ENCODE measurements at places on chromosomes 2 and 18. TPM values are rescaled to one million over a fixed set of nuclear protein-coding genes. Genes with fewer than 3 reads are reported as not detected.

Gene GAREM2
- polyA plus RNA-seq, result 5.4 TPM

Gene MEP1B
- polyA plus RNA-seq, result 0.11 TPM

Gene NTSR2
- not detected for polyA plus RNA-seq

Gene ASB18
- 7.0 TPM for polyA plus RNA-seq

Gene THADA
- 18.1 TPM for polyA plus RNA-seq

Gene CLEC4F
- 0.86 TPM for polyA plus RNA-seq

Gene DSG4
- not detected for polyA plus RNA-seq

Gene ACKR3
- 29.4 TPM for polyA plus RNA-seq

Gene CSRNP3
- polyA plus RNA-seq, result 6.3 TPM

Gene FNDC4
- 8.2 TPM for polyA plus RNA-seq

- no peak for DNase-seq
Measured at GRCh38 chr2:217479566-217479965, 523.2 kb downstream of the TNS1 start.

DNA sequence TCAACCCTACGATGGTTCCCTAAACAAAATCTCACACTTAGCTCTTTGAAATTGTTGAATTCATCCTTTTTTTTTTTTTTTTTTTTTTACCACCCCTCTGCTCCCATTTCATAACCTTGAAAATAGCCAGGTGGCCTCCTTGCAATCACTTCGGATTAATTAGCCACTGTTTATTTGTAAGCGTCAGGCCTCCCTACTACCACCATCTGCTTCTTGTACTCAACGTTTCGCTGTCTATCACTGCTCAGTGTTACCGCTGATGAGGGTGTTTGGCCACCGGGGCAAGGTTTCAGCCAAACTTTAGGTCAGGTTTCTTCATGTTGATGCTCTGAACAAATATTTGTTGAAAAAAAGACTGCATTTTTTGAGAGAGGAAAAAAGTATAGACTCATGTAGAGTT is 183.2 kb downstream of the EPHA4 start:
- no peak for DNase-seq

DNA sequence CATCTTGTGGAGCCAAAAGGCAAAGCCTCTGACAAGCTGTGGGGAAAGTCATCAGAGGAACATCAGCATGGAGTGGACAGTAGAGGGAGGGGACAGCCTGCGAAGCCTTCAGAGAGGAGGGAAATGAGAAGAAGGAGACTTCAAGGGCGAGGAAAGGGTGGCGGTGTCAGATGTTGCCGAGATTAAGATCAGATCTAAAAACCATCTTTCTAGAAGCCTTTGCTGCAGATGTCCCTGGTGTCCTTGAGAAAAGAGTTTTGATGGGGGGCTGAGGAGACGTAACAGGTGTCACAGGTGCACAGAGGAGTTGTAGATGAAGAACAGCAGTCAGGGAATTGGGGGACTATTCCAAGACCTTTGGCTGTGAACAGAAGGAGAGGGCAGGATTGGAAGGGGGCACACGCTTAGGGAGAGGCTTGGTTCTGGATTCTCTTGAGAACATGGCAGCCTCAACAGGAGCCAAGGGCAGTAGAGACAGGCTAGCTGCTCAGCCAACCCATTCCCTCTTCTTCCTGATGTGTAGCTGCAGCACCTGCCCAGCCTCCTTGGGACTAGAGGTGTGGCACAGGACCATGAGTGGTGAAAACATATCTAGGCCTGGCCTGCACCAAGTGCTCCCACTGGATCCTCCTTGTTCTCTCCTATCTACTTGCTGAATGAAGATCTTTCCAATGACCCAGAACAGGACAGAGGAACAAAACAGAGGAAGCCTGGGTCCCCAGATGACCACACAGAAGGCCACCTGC is 22.7 kb upstream of the NCL start:
- no peak for DNase-seq

GRCh38 chr2:98458667-98459380 is 14.2 kb downstream of the INPP4A start:
- no peak for DNase-seq

DNA sequence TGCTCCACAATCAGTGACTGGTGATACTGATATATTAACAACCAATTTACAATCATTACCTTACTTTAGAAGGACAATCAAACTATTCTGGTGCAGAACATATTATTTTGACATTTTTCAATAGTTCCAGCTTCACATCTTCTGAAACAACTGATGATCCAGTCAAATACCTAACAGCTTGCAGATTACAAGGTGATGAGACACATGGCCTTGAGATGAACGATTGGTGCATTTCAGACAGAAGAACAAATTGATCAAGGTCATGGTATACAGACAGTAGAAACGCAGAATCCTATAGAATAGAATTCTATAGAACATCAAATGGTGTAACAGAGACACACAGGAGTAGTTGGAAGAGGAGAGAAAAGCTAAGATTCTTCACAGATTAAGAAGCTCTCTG is 24.8 kb downstream of the SESTD1 start:
- no peak for DNase-seq

GRCh38 chr2:8352296-8352695 is 329.6 kb upstream of the ID2 start:
- no peak for DNase-seq

- no peak for DNase-seq
Measured at GRCh38 chr2:34985474-34985873, 1370.1 kb upstream of the CRIM1 start.

- no peak for DNase-seq
Measured at GRCh38 chr2:141582213-141582612, 548.6 kb downstream of the LRP1B start.

DNA sequence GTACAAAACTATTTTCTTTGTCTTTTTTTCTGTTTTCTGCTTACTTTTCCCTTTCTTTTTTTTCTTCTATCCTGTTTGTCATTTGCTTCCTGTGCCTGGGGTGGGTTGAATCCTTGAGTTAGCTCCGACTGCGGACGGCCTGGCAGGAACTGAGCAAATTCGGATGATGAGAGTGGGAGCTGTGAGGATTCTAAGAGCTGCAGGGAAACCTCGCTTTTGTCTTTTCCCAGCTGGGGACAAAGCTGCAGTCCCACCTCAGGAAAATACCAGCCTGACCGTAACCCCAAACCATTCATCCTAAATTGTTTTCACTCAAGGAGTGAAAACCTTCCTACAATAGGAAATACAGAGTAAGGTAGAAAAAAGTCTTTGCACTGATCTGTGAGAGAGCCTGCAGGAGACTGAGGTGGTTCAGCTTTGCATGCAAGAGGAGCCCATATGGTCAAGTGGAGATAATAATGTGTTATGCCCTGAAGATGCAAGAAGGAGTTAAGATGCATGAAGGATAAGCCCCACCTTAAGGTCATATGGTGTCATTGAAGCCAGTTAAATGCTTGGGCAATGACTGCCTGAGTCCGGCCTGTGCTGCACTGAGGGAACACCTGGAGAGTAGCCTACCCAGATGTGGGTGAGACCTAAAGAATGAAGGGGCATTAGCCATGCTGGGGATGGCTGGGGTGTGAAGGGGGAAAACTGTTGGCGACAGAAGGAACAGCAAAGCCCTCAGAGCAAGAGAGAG is 31.7 kb upstream of the ARL4C start:
- DNase-seq, result no peak

- DNase-seq, result peak; percentile 37
Measured at GRCh38 chr18:7116001-7116730, 1.4 kb downstream of the LAMA1 start.

DNA sequence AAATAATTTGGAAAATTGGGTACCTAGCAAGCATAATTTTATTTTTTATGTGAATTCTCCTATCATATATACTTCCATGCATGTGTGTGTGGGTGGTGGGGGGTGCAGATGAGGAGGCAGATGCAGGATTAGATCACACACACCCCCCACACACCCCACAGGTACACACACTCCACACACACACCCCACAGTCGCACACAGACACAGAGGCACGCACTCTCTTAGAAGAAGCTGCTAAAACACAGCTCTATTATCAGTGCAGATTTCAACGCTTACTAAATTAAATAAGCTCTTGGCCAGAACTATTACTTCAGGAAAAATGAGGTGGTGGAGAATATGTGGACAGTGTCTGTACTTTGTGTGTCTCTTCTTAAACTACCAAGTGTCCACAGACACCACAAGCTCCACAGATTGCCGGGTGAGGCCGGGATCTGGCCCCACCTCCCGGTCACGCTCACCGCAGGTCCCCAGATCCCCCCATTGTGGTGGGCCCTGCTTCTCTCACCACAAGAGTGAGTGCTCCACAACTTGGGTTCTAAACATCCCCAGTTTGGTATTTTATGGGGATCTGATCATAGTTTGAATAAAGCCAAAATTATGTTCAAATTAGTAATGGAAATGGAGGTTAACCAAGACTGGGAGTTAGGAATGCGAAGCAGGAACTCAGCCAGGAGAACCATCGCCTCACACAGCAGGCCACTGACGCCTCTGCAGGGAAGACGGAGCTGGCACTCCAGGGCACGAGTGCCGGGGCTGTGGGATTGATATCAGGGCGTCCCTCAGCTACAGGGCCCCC is 102.1 kb downstream of the PXDN start:
- no peak for DNase-seq

GRCh38 chr2:45899926-45900325 is 248.5 kb downstream of the PRKCE start:
- peak; percentile 80 for DNase-seq

- no peak for DNase-seq
Measured at GRCh38 chr18:45165176-45165713, 450.0 kb upstream of the SLC14A2 start.

DNA sequence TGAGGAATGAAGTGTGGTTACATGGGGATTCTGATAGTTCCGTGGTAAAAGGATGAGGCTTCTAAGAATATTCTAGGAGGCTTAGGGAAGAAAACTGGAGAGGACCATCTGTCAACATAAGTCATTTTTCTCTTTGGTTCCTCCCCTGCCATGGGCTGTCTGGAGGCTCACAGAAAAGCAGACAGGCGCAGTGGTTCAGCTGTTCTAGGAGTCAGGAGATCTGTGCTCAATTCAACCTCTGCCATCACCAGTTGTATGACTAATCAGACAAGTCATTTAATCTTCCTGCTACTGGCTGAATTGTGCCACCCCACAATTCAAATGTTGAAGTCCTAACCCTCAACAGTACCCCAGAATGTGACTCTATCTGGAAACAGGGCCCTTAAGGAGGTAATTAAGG is 36.4 kb downstream of the ADAM17 start:
- no peak for DNase-seq

- DNase-seq, result no peak
Measured at GRCh38 chr2:241987726-241988125, 118.2 kb downstream of the RTP5 start.

DNA sequence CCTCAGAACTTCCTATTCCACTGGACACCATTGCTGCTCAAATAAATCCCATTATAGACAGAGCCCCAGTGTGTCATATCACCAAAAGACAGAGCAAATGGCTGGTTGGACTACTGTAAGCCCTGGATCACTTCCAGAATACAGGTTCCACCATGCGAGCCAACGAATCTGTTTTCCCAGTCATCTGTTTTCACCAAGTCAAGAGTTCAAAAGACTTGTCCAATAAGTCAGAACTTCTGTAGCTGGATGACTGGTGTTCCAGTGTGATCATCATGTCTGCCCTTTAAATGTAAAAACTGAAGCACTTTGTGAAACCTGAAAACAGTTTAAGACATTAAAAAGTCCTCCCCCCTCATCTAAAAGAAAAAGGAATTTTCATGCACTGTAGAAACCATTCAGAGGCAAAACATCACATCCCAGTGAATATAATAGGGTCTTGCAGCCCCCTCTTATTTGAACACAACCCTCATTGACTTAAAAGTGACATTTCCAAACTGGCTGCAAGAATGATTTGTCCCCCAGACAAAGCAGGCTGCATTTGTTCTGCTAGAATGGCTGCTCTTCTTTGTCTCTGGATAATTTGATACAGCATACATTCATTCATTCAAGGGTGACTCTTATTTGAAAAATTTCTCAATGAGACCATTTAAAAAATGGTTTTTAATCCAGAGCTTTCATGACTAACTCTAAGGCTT is 64.6 kb upstream of the TANC1 start:
- DNase-seq, result no peak

DNA sequence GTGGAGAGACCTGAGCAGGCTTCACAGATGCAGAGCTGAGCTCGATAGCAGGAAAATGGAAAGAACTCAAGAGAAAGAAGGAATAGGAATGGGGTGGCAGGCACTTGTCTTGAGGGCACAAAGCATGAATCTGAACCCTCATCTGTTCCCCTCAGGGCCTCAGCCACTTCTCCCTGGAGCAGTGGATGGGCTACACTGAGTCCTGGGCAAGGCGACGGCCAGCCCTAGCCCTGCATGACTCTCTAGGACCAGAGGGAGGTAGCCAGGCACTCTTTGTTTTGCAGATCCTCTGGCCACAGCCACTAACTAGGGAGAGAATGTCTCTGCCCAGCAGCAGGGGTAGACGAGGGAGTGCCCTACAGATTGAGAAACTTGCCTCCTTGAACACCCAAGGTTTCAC is 3.4 kb upstream of the TEX51 start:
- no peak for DNase-seq

DNA sequence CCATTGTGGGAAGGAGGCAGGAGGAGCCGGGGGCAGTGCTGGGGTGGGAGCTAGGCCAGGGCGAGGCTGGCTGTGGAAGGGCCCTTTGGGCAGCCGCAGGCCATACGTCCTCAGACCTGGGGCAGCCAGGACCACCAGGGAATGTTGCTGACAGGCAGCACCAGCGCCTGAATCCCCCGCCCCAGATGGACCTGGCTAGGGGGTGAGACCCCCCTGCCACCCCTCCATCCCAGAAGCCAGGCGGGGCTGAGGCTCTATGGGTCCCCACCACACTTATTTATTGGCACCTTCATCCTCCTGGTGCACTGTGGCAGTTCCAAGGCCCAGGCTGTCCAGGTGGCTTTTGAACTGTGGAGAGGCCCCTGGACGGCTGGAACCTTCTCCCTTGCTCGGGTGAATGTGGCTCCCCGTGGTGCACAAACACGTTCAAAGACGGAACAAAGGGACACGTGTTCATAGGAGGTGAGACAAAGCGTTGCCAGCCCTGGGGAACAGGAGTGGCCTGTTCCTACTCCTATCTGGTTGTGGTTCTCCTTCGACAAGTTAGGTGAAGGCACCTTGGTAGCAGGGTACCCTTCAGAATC is 35.1 kb downstream of the RAMP1 start:
- no peak for DNase-seq

DNA sequence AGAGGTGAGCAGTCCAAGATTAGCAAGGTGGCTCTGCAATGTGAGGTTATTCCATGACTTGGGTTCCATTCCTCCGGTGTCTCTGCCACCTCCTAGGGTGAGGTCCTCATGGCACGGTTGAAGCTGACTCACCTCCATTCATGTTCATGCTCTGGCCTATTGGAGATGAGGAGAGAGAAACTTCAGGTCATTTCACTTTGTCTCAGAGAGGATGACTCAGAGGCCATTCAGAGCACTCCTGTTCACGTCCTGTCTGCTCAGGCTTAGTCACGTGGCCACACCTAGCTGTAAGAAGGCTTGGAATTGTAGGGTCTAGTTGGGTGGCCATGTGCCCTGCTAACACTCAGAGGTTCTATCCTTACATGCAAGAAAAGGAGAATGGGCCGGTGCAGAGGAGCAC is 67.5 kb upstream of the MBOAT2 start:
- no peak for DNase-seq

Data from muscle of back (tissue), 13 donors.